ENCODE measurements at places on chromosomes 1 and 21.
A peak's percentile ranks its signal among the peaks of the same experiment; 100 is the strongest.

DNA sequence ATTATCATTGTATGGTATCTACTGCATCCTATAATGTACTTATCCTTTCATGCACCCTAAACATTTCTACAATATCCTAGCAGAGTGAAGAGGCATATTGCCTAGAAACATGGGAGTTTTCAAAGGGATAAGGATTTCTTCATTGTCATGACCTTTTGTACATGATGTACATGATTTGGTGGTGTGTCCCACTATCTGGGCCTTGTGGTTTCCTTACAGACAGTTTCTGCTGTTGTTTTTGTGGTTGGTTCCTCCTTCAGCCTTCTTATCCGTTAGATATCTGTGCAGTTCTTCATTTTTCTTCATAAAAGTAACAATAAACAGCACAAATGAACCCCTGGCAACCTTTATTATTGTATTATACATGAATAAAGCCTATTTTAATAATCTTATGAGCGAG, 70.4 kb upstream of the BACH1 start:
- no peak for DNase-seq

- peak; percentile 25 for DNase-seq
Observed at GRCh38 chr1:202968895-202969295, 1.8 kb upstream of the CYB5R1 start.

GRCh38 chr1:5648410-5649165, 343.6 kb downstream of the NPHP4 start:
- DNase-seq = no peak

GRCh38 chr21:16085421-16085820, 355.6 kb downstream of the USP25 start:
- no peak for DNase-seq

Measured in left ventricle myocardium inferior (tissue), 1 donor.